NCI-H1092 treated with DMSO at 0.1 percent for 48 hours (cell line): ENCODE measurements at places on chromosomes 1 and 21.

DNA sequence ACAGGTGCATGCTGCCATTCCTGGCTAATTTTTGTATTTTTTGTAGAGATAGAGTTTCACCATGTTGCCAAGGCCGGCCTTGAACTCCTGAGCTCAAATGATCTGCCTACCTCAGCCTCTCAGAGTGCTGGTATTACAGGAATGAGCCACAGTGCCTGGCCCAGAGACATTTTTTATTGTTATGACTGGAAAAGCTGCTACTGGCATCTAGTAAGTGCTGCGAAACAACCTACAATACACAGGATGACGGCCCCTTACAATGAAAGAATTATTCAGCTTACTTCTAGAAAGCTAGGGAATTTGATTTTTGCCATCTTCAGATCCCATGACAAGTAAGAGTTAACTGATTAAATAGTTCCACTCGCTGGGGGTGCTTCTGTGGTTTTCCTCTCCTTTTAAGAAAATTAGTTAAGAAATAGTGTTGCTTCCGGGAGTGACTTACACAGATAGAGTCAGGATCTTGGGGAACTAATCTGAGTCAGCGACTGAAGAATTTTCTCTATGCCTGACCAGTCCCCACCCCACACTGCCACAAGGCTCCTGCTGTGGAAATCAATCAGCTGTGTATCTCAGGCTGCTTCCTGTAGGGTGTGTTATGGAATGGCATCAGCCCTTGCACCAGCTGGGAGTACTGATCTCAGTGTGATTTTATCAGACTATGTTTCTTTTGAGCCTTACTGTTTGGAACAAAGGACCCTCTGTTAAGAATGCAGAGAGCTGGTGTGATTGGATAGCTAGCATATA lies 93.0 kb upstream of the BMP8A start:
- no peak for DNase-seq

DNA sequence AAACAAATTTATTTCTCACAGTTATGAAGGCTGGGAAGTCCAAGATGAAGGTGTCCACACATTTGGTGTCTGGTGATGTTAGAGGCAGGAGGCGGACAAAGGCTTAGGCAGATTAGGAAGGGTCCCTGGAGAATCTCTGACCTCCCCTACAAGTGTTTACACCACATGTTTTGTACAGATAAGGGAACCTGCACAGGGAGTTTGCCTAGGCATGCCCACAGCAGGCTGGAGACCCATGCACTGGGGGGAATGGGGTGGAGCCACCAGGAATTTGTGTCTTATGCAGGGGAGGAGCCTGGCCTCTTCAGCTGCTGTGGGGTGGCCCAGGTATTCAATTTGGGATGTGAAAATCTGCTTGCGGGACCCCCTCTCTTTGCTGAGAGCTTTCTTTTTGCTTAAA lies 131.3 kb downstream of the PATJ start:
- DNase-seq = no peak

DNA sequence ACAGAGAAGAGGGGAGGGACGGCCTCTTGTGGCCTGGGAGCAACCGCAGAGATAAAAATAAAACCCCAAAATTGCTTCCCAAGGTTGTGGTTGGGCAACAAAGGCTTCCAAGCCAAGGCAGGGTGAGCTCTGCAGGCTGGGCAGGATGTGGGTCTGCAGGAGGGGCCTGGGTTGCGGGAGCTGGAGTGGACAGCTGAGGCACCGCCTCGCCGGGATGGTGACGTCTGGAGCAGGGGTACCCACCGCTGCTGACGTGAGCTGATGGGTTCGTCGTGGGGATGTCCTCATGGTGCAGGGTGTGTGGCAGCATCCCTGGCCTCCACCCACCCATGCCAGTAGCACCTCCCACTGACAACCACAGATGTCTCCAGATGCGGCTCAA lies 3.7 kb downstream of the AURKAIP1 start:
- no peak for DNase-seq

DNA sequence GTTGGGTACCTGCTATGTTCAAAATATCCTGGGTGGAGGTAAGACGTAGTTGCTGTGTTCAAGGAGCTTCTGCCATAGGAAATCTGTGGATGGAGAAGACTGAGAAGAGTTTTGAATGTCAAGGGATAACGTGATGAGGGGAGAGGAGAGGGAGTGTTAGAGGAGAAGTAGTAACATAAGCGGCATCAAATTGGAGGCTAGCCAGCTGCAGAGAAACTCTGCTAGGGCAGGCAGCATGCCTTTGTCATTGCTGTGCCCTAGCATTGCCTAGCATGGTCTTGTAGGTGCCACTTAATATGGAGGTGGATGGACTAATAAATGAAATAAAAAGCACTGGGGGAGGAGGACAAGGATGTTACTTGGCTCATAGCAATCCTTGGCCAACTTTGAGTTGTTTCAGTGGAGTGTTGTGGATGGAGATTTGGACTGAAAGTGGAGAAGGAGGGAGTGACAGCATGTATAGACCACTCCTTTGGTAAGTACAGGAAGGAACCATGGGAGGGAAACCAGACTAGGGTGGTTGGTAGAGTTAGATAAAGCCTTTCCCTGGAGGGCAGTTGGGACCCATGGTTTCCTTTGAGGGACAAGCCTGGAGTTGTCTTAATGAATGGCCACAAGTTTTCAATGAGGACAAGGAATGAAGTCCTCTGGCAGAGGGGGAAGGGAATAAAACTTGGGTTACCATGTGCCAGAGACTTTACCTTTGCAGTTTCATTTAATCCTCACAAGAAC lies 6.3 kb downstream of the VANGL1 start:
- DNase-seq = no peak

- DNase-seq = no peak
Observed at GRCh38 chr1:40877698-40878097, 15.5 kb upstream of the CITED4 start.

DNA sequence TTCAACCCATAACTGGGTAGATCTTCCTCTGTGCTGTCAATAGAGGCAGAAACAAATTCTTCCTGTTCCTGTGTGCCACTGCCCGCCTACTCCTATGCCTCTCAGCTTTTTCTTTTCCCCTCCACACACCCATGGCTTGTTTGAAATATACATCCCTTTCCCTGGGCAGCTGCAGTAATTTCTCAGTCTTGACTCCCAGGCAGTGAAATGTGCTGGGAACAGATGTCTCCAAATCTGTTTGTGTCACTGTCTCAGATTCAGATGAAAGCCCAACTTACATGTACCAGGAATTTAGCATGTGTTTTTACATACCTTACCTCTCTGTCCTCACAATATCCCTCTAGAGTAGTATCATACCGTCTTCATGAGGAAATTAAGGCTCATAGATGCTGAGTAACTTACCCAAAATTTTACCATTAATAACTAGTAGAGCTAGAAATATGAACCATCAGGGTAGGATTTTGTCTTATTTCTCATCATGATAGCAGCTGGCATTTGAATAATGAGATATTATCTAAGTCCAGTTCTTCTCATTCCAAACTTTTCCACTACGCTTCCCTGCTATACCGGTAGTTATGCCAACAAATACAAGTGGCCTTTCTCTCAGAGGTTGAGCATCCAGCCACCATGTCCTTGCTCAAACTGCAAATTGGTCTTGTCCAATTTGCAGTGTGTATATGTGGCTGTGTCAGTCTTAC lies 4.7 kb upstream of the VASH2 start:
- no peak for DNase-seq

DNA sequence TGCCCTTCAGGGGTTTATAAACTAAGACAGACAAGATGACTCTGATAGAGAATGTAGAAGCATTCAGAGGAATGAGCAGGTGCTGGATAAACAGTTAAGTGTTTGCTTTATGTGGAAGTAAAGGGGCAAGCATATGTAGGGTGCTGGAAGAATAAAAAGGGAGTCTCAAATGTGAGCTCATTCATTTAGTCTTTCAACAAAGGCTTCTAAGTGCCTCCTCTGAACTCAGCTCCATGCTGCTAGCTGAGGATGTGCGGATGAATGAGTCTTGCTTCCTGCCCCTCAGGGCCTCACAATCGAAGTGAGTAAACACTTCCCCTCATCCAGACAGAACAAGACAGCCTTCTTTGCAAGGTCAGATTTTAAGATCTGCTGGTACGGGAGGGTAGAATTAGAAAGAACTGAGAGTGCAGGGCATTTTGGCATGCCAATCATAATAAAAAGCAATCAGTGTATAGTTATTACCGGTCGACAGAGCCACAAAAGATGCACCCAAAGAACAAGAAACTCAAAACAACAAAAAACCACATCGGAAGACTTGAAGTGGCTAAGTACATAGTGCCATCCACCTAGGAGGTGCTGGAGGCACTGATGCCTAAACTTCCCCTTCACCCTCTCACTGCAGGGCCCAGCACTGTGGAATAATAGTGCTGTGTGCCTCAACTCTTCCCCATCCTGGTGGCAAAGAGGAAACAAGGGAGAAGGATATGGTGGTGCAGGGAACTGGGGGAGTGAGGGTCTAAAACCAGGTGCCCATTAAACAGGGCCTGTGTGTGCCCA lies 69.8 kb downstream of the TNR start:
- DNase-seq = peak; percentile 17

DNA sequence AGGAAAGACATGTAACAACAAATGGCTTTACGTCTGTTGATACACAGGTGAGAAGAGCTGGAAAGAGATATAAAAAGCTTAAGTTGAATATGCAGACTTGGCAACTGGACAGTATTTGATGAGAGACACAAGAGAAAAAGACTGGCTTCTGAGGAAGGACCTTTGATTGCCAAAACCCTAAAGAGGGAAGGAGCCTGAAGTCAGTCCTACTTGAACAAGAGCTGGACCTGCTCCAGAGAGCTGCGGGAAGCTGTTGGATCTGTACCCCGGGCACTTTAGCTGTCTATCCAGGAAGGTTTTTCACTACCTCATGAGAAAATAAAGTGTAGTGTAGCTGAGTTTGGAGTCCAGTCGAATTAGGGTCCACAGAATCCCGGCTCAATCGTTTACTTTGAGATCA lies 25.3 kb upstream of the LRRC8B start:
- DNase-seq = peak; percentile 90

- DNase-seq = no peak
Observed at GRCh38 chr1:8714173-8714572, 103.3 kb downstream of the RERE start.

DNA sequence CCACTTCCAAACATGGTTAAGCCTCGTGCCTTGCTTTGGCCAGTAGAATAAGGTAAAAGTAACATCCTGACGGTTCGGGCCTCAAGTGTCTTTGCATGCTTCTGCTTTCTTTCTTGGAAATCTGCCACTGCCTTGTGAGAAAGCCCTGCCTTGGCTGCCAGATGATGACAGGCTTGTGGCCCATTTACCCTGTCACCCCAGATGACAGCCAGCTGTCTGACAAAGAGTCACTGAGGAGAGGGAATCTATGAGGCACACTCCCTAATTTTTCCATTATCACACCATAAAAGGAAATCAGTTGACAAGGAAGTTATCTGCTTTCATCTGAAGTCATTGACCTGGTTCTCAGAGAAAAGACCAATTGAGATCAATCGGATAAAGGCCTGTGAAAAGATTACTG lies 199.8 kb downstream of the USH2A start:
- no peak for DNase-seq

- DNase-seq = no peak
Observed at GRCh38 chr1:26027716-26028489, 6.3 kb downstream of the EXTL1 start.

- no peak for DNase-seq
Observed at GRCh38 chr1:248359415-248359814, 2.0 kb upstream of the OR2T4 start.

DNA sequence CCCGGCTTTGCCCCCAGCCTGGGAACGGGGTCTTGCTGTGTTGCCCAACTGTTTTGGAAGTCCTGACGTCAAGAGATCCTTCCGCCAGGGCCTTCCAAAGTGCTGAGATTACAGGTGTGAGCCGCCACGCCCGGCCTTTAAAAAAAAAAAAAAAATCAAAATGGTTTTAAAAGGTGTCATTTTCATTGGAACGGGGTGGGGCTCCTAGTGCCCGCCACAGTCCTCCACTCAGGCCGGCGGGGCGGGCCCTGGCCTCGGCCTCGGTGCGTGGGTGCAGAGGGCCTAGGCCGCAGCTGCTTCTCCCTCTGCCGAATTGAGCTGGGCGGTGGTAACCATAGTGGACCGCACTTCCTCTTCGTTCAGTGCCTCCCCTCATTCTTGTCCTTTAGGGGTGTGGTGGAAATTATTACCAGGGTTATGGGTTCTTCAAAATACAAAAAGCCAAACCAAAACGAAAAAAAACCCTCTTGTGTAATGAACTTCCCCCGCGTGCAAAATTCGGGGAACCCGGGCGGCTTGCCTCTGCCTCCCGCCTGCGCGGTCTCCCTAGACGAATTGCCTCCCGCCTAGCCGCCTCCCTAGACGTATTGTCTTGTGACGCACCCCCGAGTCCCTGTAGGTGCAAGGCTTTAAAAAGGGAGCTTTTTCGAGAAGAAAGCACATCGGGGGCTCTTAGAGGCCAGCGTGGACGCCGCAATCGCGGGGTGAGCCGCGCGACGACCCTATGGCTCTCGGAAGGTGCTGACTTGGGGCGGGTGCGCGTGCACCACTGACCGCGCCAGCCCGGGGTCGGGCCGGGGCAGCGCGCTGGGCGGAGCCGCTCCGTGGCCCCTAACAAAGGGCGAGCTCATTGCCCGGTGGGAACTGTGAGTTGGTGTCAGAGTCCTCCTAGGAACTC lies 10.5 kb upstream of the SPEN start:
- DNase-seq = no peak

GRCh38 chr1:42004860-42005259 lies 86.1 kb upstream of the HIVEP3 start:
- no peak for DNase-seq

- no peak for DNase-seq
Observed at GRCh38 chr1:6868660-6869380, 83.6 kb downstream of the CAMTA1 start.

DNA sequence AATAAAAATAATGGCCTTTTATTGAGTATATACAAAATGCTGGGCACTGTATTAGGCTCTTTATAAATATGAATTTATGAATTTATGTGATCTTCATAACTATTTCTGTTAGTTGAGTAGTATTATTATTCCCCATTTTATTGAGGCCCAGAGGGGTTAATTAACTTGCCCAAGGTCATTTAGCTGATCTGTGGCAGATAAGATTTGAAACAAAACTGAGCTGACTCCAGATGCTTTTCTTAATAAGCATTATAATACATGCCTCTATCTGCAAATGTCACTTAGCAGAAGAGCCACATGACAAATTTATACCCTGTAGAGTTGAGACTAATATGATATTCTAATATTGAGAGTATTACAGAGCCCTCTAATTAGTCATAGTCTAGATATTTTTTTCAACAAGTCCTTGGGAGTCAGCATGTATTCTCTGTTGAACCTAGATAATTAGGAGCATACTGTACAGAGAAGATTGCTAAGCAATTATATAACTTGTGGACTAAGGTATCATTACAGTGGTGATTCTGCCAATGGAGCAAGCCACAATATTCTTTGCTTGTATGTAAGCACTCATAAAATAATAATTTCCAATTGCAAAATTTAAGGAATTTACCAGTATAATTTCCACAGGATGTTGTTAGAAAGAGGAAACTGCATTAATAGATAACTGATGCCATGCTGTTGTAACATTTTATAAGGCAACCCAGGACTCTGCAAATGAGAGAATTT lies 112.0 kb downstream of the LRRC40 start:
- no peak for DNase-seq

DNA sequence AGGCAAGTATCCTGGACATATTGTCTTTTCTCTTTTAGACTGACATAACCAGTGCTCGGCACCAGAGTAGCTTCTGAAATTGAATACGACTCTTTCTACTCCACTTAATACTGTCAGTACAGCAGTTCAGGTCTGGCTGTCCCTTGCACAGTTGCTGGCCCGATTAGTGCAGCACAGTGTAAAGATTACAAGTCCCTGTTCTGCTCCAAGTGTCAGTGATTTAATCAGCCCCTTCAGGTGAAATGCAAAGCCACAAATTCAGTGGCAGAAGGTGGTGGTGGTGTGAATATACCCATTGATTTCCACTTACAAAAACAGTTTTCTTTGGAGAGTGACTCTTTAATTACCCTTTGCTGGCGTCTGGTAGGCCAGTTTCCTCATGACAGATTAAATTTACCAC lies 545.4 kb downstream of the ADGRL2 start:
- DNase-seq = peak; percentile 63
